ENCODE measurements at places on chromosomes 12 and 14.

- no peak for DNase-seq
These were observed 8.7 kb upstream of the CACNA2D4 start for GRCh38 chr12:1927051-1927680.

DNA sequence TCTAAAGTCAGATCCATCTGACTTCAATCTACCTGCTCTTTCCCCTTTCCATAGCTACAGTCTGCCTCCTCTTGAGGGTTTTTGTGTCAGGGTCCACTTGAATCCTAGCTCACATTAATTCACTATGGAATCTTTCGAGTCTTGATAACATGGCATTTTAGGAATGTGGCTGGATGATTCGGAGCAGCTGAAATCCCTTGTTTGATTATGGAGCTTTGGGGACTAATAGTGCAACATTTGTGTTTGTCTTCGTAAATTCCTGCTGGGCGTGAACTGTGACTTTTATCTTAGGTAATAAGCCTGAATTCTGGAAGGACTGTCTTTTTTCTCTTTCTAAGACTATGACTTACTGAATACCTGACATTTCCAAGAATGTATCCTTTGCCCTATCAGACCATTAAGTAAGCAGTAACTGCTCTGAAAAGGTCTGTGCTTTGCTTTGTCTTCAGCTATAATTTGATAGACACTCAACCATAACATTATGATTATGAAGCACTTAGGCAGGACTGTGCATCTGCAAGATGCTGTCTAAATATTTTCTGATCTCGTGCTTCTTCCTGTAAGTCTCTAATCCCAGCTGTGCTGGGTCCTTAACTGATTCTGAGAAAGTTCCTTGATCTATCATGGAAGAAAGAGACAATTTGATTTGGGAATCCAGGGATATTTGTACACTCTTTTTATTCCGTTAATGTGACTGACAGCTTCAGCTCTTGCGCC is 19.0 kb upstream of the PELI2 start:
- DNase-seq = no peak

DNA sequence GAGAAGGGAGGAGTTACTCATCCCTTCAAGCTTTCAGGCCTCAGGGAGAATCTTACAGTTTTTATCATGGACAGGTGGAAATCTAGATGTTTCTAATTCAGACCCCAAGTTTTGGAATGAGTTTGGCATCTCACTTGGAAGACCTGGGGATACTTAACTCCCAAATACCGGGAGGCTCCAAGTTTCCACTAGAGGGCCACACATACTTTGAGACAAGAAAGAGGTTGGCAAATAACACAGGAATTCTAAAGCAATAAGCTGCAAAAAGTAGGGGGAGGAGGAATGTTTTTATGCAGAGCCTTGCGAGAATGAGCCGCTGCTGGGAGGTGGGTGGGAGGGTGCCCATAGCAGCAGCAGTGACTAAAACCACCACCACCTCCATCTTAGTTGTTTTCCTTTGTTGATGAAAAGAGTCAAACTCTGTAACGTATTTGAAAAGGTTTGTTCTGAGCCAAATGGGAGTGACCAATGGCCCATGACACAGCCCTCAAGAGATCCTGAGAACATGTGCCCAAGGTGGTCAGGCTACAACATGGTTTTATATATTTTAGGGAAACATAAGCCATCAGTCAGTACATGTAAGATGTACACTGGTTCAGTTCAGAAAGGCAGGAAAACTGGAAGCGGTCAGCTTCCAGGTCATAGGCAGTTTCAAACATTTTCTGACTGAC is 34.2 kb upstream of the RNASE1 start:
- no peak for DNase-seq

DNA sequence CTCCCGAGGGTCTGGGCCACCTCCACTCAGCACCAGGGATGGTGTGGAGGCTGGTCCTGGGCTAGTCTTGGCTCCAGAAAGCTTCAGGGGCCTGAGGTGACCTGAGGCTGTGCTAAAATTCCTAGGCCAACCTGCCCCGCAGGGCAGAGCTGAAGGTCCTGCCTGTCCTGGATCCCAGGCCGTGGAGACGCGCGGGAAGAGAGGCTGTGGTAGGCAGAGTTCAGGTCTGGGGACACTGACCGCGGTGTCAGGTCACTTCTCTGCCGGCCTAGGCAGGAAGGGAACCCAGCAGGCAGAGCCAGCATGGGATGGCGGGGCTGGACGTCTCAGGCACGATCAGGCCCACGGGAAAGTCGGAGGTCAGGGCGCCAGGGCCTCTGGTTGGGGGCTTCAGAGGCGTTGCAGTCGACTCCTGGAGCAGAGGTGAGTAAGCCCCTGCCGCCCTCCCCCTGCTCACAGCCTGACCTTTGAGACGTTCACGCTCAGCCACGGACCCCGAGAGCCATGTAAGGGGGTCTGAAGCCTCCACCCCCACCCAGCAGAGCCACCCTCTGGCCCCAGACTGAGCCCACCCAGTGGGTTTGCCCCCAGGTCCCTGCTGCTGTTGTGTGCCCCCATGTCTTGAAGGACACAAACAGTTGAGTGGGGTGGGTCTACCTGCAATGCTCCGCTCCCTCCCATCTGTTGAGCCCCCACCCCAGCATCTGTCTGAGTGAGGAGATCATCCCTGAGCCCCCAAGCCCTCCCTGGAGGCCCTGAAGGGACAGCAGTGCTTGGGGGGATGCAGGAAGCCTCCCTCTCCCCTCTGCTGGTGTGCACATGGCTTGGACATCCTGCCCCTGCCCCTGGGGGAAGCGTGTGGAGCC is 142.7 kb downstream of the KIF26A start:
- no peak for DNase-seq

DNA sequence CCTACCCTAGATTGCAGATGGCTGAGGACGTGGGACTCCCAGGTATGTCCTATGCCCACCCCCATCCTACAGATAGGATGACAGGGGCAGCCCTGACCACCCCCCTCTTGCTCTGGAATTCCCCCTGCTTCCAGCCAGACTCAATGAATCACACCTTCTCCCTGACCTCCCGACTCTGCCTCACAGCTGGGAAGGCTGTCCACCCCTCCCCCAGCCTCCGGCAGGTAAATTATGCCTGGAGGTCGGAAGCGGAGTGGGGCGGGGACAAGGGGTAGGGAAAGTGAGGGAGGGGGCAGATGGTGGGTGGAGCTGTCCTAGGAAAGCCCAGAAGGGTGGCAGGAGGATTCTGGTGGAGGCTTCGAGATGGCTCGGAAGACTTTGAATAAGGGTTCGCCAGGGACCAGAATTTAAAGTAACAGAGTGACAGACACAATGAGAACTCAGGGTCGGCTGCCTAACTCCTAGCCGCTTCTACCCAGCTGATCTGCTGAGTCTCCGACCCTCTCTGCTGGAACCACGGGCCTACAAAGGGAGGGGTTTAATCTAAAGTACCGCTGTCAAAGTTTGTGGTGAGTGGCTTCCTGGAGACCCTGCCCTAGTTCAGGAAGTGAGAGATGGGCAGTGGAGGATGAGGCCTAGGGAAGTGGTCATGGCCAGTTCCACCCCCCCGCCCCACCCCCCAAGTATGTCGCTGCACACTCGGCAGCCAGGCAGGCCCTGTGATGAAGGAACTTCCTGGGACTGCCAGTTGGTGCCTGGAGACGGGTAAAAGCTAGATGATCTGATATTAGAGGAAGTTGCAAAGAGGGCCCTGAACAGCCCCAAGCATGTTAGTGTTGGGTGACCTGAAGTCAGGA is 4.2 kb downstream of the PLEKHG3 start:
- no peak for DNase-seq

GRCh38 chr12:130334937-130335336 is 2.8 kb upstream of the PIWIL1 start:
- DNase-seq = no peak
